ENCODE measurements at places on chromosomes 6 and 20.

GRCh38 chr6:25413207-25413905, 134.2 kb downstream of the CARMIL1 start:
- H3K27me3 ChIP-seq: no peaks in the 10 kb centered on the region
- no peak overlapping the region for H3K4me3 ChIP-seq
- no peak overlapping the region for H3K27ac ChIP-seq
- no peaks in the 10 kb centered on the region for H3K36me3 ChIP-seq
- H3K4me1 ChIP-seq: no peaks in the 10 kb centered on the region

GRCh38 chr6:656460-657252, at the start of gene HUS1B:
Gene HUS1B (minus strand): TSS chr6:657100. CDS start chr6:656944, 156 bp downstream.
- H3K4me1 ChIP-seq: no peaks in the 10 kb centered on the region
- no peak for DNase-seq
- H3K27ac ChIP-seq: no peak within 1 kb of the TSS
- H3K27me3 ChIP-seq: no peaks in the 10 kb centered on the region
- H3K4me3 ChIP-seq: no peak within 1 kb of the TSS
- peaks cover 6% of the 10 kb centered on the region for H3K36me3 ChIP-seq

- H3K36me3 ChIP-seq: no peaks in the 10 kb centered on the region
- no peak for DNase-seq
- no peak overlapping the region for H3K4me3 ChIP-seq
- peaks cover 16% of the 10 kb centered on the region for H3K4me1 ChIP-seq
- no peak overlapping the region for H3K27ac ChIP-seq
Observed at GRCh38 chr6:41711323-41712038, 23.9 kb downstream of the TFEB start.

DNA sequence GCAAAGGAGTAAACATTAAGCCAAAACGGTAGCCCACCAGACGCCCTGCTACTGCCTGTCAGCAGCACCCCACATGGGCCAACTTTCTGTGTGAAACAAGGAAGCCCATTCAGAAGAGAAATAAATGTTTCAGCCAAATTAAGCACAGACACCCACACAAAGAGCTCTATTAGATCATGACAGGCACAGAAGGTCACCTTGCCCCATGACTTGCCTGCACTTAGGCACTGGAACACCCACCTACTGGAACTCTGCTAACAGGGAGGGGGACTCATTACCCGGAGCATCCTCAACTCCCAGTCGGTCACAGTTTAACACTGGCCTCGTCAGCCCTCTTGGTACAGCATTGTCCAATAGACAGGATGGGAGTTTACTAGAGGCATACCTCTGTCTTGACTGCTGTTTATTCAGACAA, 31.8 kb downstream of the GFOD1 start:
- H3K27ac ChIP-seq: peak overlapping the region; percentile 62
- no peak for DNase-seq
- H3K27me3 ChIP-seq: no peaks in the 10 kb centered on the region
- H3K36me3 ChIP-seq: no peaks in the 10 kb centered on the region
- no peak overlapping the region for H3K4me3 ChIP-seq
- peaks cover 22% of the 10 kb centered on the region for H3K4me1 ChIP-seq

DNA sequence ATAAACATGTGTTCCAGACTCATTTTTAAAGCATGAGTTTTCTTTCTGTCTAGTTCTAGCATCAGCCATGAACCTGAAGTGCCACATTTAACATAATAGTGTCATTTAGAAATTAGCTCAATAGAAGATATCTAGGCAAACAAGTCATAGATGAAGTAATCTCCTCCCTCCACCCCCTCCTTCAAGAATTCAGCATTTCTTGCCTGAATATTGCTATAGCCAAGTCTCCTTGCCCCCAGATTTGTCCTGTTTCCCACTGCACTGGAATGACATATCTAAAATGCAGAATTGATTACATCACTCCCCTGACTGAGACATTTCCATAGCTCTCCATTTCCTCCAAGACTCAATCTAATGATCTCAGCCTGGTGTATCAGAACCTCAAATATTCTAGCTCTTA, 134.9 kb upstream of the BACH2 start:
- H3K27ac ChIP-seq: no peak overlapping the region
- DNase-seq: no peak
- no peak overlapping the region for H3K4me3 ChIP-seq
- no peaks in the 10 kb centered on the region for H3K4me1 ChIP-seq
- no peaks in the 10 kb centered on the region for H3K27me3 ChIP-seq
- no peaks in the 10 kb centered on the region for H3K36me3 ChIP-seq
